Stimulated activated CD8-positive, alpha-beta memory T cell treated with anti-CD3 and anti-CD28 coated beads, Interleukin-15, amount 100 ng/mL, for 24 hours (primary cell): ENCODE measurements at places on chromosomes 4 and X.

GRCh38 chr4:14917298-14917633, 85.0 kb upstream of the CPEB2 start:
- DNase-seq: no peak

DNA sequence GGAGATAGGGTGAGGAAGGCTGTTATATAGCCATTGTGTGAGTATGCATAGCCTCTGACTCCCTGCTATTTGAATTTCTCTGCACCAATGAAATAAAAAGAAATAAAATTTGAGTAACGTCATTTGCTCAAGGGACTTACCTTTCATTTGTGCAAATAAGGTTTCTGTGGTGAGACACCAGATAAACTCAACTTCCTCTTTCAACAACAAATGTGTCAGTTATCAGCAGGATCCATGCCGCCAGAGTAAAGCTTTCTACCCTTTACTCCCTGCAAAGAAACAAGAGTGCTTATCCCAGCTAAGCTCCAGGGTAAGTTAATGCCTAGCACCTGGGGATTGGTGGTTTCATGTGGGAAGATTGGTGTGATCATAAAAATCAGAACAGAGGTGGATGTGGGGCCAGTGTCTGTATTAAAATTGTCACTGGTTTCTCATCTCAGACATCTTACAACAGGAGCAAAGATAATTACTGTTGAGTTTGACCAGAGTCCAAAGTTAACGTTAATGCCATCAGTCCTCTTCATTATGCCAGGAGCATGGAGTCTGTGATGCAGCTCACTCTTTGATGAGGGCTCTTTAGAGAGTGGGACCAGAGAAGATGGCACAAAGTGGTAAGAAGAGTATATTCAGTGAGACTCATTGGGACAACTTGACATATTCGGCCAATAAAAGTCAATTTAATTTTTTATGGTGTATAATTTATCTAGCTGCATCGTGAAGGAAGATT, at the start of gene P2RY10:
P2RY10 (plus strand) TSS at position 206 of the 727 bp plus-strand sequence. CDS start 15,130 bp downstream, outside the sequence.
- no peak for DNase-seq

DNA sequence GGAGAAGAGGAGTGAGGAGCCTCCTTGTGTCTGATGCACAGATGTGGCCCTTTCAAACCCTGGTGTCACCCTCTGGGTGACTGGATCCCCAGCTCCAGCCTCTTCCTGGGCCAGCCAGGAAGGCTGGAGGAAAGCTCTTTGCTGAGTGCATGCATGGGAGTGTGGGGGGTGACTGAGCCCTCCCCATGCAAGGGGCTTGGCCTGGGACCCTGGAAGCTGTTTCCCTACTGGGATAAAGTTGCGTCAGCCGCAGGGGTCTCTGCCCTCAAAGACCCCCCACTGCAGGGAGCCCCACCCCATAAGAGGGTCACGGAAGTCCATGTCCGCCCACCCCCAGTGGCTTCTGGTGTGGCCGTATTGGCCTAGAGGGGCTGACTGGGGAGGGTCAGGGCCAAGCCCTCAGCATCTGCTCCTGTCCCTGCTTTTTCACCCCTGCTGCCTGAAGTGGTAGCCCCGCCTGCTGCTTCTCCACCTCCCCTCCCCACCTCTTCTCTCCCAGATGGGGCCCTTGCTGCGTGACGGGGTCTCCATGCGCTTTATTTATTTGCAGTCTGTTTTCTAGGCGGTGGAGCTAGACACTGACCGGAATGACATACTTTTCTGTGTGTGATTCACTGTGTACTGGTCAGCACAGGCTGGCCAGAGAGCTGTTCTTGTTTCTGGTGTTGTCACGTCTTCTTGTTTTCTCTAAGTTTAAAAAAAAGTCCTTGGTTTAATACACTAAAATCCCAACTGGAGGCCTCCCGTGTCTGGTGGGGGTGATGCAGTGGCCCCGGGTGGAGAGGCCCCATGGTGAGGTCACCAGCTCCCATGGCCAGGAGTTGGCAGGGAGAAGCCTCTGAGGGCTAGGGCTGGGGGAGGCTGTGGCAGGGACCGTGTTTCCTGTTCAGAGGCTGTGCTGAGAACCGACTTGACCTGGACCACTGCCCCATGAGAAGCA, 3.6 kb downstream of the SMIM10L2A start:
- no peak for DNase-seq

DNA sequence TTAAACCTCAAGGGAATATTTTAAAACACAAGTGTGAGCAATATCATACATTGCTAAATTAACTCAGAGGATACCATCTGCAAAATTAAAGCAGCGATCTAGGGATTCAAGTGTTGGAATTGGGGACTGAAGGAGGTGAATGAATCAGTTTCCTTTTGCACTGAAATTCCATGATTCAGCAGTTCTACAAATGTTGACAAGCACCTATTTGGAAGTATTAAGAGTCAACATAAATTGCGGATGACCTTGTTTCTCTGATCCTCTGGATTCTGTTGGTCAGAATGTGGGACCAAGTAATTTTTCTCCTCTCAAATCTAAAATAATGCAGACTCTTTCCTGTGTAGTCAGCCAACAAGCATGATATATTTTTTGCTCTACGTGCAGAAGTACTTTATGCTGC, 78.8 kb downstream of the LDB2 start:
- DNase-seq: no peak

GRCh38 chr4:11505221-11505971, 76.7 kb upstream of the HS3ST1 start:
- DNase-seq: no peak

DNA sequence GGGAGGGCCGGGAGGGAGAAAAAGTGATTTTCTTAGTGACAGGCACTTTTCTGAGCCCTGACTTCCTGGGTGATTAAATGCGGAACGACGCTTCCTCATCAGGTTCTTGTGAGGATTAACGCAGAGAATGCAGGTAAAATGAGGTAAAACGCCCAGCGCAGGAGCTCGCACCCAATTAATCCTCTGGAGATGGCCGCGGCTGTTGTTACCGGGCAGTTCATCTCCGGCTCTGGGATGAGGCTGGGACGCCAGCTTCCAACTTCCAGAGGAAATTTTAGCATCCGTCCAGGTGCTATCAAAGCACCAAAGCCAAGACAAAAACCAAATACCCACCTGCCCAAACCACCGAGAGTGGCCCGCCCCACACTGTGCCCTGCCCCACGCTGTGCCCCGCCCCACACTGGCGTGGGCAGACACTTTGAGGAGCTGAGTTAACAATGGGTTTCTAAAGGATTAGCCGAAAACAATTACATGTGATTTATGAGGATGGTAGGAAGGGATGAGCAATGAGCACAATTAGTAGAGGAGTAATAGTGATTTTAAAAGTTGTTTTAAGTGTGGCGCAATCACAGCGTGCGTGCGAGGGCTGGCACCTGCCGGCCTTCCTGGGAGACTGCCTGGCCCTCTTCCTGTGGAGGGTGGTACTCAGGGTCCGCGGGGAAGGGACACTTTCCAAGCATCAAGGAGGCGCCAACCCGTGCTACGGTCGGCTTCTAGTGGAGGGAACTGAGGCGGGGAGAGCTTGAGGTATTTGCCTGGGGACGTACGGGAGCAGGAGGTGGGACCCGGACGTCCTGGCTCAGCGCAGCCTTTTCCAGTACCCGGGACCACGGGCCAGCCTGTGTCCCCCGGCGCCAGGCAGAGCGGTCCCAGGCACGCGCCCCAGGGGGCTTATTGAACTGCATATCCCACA, 41.6 kb upstream of the ADRA2C start:
- no peak for DNase-seq

DNA sequence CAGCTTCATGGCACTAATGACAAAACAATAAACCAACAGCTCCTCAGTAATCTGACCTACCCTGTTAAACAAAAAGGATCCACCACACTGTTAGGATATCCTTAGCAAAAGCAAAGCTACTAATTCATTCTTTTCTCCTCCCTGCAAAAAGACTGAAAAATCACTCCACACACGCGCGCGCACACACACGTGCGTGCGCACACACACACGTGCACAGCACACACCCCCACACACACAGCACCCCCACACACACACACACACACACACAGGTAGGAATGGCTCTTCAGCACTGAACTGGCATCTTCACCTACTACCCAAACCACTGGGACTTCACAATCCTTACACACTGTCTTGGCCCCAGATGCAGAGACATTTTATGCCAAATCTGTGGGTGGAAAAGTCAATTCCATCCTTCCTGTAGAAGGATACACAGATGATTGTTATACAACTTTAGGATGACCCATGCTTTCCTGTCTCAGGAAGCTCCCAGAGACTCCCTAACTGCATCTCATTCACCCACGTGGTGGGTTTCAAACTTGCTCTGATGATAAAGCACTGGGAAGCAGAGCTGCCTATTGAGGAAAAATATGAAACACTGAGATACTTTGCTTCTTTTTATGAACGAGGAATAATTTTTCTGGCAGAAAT, 102.5 kb downstream of the TSPAN5 start:
- no peak for DNase-seq

GRCh38 chr4:132026166-132026565, 1122.9 kb upstream of the PCDH10 start:
- DNase-seq: no peak

GRCh38 chr4:76301068-76301774, 5.3 kb upstream of the STBD1 start:
- no peak for DNase-seq

DNA sequence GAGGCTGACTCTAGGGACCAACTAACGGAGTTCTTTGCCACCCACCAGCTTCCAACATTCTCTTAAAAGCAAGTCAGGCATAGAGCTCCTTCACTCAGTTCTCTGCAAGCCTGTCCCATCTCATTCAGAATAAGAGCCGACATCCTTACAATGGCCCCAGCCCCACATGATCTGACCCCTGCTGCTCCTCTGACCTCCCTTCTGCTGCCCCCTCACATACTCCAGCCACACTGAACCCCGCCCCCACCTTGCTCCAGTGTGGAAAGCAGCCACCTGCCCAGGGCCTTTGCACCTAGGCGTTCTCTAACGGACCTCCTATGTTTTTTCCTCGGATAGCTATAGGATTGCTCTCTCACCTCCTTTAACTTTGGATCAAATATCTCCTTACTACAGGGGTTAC, 143.2 kb upstream of the ETNPPL start:
- DNase-seq: no peak

DNA sequence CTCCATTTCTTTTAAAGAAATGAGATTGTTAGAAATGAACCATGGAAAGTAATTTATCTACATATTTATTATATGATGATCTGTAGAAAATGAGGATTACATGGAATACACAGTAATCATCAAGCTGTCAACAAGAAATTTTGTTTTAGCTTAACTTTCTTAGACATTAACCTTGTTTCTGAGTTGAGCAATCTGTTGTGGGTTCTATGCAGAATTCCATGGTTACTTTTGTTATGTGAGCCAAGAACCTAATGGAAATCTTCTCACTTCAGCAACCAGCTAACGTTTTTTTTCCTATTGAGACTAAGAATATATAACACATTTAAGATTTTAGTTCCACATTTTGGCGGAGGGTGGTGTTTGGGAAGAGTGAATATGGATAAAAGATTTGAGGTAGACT, 136.1 kb upstream of the SLC4A4 start:
- DNase-seq: no peak

DNA sequence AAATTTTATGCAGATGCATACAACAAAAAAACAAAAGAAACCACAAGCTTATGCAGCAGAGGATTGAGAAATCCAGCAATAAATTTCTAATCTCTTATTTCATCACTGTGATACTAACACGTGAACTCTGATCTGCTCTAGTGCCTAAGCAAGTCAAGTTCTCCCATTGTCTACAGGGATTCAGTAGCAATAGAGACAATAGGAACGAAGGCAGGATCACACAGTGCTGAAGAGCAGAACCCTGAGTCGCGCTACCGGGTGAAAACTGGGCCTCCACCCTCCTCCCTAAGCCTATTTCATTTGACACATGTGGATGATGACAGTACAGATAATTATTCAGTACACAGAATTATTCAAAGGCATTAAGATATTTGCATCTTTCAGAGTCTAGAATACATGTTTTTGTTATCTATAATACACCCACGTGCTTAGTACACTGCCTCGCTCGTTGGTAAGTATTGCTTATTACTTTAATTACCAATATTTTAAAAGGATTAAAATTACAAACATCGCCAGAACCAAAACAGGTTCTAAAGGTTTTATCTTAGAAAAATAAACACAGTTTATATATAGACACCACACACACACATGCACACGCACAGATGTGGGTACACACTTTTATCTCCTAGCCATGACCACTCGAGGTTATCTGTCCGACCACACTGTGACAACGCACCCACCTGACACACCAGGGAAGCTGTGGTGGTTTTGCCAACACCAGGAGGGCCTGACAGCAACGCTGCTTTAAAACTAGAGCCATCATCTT, 60.1 kb downstream of the RFC1 start:
- DNase-seq: no peak

DNA sequence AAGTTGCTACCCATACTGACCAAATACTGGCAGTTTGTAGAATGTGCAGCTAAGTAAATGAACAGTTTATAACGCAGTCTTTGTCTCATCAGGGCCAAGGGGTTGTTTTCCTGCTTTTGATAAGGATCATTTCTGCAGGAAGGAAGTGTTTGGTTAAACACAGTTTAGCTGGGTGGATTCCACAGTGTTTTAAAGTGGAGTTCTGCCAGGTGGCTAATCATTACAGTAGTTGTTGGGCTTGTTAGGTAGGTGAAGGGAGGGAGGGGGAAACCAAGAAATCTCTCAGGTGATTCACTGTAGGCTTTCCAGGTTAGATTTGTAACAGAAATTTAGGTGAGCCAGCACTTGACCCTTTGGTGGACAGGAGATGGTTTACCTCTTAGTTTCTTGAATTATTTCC, 58.1 kb downstream of the FNIP2 start:
- DNase-seq: no peak

DNA sequence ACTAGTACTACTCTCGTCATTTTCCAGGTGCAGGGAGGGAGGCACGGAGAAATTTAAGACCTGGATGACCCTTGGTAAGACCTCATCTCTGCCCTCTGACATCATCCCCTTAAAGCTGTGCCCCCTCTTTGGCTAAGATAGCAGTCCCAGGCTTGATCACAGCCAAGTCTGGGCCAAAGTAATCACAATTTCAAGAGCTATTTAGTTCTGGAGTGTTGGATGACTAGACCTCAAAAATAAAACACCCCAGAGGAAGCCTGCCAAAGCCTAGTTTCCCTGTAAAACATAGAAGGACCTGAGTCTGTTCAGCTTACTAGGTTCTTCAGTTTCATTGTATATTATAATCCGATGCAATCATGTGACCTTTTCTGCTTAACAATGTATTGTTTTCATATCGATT, 144.6 kb upstream of the ARHGEF9 start:
- DNase-seq: no peak
